Aorta (tissue), 5 donors: ENCODE measurements at places on chromosomes 6 and 20. TPM values are rescaled to one million over a fixed set of nuclear protein-coding genes. Genes with fewer than 3 reads are reported as not detected.

GRCh38 chr20:48708116-48708515, 119.7 kb downstream of the PREX1 start:
- DNase-seq, result no peak

GRCh38 chr20:20201124-20201523, 148.8 kb downstream of the CFAP61 start:
- DNase-seq, result no peak

DNA sequence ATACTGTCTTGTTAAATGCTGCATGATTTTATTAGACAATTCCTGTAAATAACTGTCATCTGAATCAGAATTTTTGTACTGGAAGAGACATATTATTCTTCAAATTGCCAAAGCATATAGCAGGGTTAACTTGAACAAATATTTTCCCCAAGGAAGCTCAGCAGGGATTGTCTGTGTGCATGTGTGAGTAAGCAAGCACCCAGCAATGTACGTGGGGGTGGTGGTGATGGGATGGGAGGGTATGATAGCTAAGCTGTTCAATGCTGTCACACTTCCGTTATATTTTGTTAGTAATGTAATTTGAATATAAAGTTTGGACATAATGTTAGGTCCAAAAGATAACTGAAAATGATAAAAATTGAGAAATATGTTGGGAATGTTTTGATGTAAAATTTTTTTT, 118.1 kb downstream of the MYB start:
- no peak for DNase-seq

GRCh38 chr6:158836625-158837311, 17.6 kb upstream of the EZR start:
- DNase-seq, result no peak

DNA sequence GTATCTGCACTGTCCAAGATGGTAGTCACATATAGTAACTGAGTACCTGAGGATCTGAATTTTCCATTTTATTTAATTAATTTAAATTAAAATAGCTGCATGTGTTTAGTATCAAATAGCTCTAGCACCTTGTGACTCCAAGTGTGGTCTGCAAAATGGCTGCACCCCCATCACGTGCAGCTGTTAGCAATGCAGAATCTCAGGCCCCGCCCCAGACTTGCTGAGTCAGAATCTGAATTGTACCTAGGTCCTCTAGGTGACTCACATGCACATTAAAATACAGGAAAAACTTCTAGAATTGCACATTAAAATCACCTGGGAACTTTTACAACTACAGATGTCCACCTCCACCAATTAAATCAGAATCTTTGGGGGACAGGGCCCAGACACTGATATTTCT, 19.2 kb upstream of the FAM83C start:
- DNase-seq, result no peak

- DNase-seq, result peak; percentile 68
Observed at GRCh38 chr20:30168025-30168799, 1089.3 kb upstream of the DEFB115 start.

DNA sequence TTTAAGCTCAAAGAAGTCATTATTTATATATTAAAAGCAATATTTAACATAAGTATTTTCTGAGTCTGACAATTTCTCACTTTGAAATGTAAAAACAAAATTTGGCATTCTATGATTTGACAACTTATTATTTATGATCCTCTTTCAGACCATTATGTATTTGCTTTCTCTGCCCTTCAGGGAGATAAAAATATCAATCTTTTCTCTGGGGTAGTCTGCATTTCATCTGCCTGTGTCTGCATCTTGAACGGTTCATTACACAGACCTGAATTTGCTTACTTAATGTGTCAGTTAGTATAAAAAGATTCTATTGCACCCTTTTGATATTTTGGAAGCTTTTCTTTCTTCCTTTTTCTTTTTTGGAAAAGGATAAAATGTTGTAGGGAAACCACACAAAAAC, 354.0 kb upstream of the RGS17 start:
- no peak for DNase-seq

- DNase-seq, result no peak
Observed at GRCh38 chr6:157108923-157109322, 214.4 kb downstream of the TMEM242 start.

DNA sequence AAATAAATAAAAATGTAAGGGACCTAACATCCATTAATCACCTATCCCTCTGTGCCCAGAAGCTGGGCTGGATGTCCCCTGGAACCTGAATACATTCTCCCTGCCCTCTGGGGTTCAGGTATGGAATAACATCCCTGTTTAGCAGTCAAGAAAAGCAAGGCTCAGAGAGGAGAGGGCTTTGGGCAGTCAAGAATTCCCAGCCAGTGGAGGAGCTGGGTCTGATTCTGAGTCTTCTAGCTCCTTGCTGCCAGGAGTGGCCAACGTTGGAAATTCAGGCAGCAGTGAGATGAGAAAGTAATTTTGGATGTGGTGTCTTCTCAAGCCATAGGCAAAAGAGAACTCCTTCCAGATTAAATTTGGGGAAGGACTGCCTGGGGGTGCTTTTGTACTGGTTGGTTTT, 42.6 kb upstream of the ZNFX1 start:
- no peak for DNase-seq

GRCh38 chr6:152532556-152533422, 104.4 kb downstream of the SYNE1 start:
- no peak for DNase-seq

GRCh38 chr6:137740967-137741761, 125.9 kb upstream of the TNFAIP3 start:
- DNase-seq, result no peak

DNA sequence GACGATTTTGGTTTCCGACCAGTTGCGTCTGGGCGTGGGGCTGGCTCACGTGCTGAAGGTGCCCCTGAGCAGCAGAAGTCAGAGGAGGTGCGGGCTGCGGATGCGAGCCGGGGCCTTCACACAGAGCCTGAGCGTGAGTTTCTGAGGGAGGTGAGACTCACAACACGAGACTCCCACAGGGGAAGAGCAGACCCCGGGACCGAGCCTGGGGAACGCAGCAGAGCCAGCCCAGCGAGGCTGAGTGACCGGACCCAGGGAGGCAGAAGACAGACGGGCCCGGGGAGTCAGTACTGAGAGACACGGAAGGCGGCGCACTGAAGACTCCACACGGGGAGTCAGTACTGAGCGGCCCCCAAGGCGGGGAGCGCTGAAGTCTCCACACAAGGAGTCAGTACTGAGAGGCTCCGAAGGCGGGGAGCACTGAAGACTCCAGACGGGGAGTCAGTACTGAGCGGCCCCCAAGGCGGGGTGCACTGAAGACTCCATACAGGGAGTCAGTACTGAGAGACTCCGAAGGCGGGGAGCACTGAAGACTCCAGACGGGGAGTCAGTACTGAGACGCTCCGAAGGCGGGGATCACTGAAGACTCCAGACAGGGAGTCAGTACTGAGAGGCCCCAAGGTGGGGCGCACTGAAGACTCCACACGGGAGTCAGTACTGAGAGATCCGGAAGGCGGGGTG, 77.8 kb downstream of the DLL1 start:
- DNase-seq, result no peak

GRCh38 chr6:118892355-118892991, 1.5 kb upstream of the ASF1A start:
- no peak for DNase-seq

DNA sequence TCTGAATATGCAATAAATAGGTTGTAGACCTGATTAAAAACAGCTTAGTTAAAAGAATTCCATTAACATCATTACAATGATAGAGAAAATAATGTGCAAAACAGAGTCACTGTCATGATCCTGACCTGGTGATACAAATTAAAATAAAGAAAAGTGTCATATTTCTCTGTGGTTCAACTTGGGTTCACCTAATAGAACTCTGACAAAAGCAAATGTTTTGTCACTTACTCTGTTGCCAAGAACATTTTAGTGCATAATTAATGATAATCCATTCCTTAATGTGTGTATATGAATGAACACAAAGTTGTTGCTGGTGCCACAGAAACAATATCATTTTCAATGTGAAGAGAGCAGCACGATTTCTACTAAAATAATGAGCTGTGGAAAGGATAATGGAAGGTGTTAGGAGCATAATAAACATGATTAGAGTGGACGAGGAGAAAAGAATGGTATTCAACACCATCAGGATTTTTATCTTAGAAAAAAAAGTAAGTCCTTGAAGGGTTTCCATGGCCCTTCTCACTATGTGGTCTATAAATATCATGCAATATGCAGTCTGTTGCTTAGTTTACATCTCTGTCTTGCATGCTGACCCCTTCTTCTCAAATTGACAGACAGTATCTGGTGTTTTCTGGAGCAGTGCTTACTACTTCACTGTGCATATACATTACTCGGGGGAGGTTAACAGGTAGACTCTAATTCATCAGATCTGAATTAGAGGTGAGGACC, 656.6 kb upstream of the MMS22L start:
- no peak for DNase-seq

DNA sequence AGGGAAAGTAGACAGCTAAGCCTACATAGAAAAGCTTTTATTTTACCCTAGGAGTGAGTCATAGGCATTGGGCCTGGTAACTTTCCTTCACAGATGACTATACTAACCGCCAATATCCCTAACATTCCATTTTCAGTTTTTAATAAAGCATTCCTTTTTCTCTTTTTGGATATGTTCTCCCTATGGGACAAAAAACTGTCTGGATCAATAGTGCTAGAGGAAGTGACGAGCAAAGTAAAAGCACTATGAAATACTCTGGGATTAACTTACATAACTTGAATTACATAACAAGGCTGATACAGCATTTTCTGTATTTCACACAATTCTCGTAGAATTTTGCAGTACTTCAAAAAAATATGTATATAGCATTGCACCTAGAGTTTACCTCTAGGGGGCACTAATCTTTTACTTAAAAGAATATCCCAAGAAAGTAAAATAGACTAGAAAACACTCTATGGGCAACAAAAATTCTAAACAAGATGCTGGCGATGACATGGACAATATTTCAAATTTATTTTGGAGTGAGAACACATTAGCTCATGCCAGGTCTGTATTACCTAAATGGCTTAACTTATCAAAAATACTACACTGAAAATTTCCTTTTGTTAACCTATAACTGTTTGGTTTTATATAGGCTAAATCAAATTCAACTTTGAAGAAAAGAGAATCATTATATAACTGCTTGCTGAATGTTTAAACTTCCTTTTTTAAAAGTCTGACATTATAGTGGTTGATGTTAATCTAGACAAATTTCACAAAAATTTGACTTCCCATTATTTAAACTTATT, 66.3 kb upstream of the DST start:
- DNase-seq, result no peak

DNA sequence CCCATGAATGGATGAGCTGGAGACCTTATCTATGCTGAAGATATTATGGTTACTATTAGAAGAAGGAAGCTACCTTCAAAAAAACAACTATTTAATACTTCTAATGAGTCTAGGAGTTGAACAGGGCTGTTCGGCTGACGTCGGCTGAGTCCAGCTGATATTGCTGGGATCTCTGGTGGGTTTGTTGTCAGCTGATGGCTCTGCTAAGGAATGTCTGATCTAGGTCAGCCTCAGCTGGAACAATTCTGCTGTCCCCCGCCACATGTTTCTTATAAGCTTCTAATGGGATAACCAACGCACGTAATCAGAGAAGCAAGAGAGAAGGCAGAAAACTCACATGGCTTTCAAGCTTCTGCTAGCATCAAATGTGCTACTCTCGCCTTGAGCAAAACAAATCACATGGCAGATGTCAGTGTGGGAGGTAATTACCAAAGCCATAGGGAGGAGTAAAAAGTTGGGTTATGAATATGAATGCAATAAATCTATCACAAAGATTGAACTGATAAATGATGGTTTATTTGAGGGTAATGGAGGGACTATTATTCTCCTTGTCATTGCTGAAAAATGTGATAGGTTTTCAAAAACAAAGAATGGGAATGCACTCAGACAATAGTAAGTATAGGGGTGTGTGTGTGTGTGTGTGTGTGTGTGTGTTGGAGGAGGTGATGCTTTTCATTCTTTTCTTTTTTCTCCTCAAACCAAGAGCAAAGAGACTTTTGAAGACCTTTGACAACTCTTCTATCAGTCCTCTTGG, 71.5 kb downstream of the BTBD3 start:
- DNase-seq, result no peak

DNA sequence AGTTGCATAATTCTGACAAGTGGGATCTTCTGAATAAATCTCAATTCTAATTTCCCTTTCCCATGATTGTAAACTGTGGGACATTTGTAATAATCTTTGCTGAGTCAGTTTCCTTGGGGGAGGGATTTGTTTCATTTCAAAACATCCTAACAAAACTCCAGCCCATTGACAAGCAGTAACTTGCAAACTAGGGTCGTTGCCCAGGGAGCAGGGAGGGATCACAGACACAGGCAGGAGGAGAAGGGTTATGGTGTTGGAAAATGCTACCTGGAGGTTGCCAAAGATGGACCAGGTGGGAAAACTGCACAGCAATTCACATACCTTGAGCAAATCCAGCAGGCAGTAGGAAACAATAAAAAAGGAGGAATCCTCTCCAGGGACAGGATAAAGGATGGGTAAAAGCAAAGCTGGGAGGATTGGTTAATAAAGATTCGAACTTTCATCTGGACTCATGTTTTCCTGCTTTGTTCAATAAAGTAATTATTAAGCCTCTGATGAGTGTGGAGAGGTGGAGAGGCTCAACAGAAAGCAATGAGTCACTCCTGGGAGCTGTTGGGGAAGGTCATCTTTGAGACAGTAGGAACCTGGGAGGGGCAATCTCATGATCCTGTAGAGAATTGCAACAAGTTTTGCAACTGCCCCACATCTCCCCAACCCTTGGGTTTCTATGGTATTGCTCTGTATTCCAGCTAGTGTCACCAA, 87.3 kb upstream of the AKIRIN2 start:
- no peak for DNase-seq

DNA sequence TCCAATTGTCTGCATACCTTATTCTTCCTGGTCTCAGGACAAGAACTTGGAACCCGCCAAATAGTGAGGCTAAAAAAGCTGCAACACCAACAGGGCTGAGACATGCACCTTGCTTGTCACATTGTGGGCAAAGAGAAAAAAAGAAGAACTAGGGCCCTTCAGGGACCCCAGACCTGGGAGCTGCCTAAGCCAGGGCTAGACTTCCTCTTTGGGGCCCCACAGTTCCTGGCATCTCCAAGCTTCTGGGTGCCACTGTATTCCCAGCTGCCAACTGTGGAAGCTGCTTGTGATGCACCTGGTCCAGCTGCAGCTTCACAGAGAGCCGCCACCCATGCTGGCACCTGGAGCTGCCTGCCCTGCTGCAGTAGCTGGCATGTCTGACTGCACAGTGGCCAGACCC, 370.6 kb downstream of the CD83 start:
- no peak for DNase-seq

Gene GRM1
- total RNA-seq, result 0.13 TPM

Gene HIVEP2
- total RNA-seq, result 36.8 TPM

Gene AVP
- not detected for total RNA-seq

Gene RTF2
- 72.6 TPM for total RNA-seq

Gene RBPJL
- not detected for total RNA-seq

Gene PROKR2
- not detected for total RNA-seq

Gene GSTA4
- 20.3 TPM for total RNA-seq

Gene ULBP3
- total RNA-seq, result 0.75 TPM

Gene BPIFB4
- total RNA-seq, result not detected

Gene SERPINB6
- total RNA-seq, result 111 TPM

Gene ENPP5
- 3.7 TPM for total RNA-seq
